Esophagus muscularis mucosa (tissue), 4 donors: ENCODE measurements at places on chromosomes 2 and 18.
A peak's percentile ranks its signal among the peaks of the same experiment; 100 is the strongest.

DNA sequence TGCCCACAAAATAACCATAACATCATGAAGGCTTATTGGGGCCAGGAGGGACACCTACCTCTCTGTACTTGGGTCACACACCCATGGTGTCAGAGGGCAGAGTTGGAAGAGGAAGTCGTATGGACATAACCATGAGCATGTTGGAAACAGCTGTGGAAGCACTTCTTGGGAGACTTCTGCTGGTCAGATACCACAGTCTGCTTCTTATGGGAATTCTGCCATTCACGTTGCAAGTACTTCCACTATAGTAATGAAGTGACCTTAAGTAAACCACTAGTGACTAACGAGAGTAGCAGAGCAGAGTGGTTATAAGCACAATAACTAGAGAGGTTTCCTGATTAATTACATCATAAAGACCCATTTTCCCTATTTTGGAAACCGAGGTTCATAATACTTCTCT is 61.1 kb upstream of the TFPI start:
- DNase-seq = no peak
- H3K27ac ChIP-seq = no peak overlapping the region
- H3K4me3 ChIP-seq = no peak overlapping the region
- no peaks in the 10 kb centered on the region for H3K27me3 ChIP-seq

DNA sequence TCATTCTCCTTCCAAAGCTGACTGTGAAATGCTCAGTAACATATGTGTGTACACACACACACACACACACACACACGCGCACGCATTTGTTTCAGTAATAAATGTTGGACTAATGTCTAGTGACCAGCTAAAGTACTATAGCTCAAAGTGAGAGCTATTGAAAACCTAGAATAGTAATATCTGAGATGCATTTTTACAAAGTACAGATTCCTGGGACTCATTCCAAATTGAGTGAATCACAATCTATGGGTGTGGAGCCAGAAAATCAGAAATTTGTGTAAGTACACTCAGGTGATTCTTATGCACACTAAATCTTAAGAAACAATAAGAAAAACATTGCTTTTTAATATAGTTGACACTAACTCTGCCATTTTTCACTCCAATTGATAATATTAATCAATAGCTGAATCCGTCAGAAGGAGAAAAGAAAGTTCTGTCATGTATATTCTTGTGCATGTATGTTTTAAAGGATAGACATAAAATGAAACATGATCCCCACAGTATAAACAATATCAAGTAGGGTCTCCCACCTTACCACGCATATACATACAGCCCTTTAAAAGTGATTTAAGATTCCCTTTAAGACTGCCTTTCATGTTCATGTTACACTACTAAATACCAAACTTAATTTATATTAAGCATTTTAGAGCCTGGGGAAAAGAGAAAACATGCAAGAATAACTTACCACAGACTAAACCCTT is 123.5 kb downstream of the ATAD2B start:
- H3K27me3 ChIP-seq = no peaks in the 10 kb centered on the region
- H3K4me3 ChIP-seq = no peak overlapping the region

- no peaks in the 10 kb centered on the region for H3K27me3 ChIP-seq
- no peak for DNase-seq
- H3K4me3 ChIP-seq = no peak overlapping the region
- no peaks in the 10 kb centered on the region for H3K36me3 ChIP-seq
- H3K27ac ChIP-seq = no peak overlapping the region
Measured at GRCh38 chr2:33377048-33377447, 99.4 kb upstream of the RASGRP3 start.

- H3K4me3 ChIP-seq = no peak overlapping the region
- H3K27me3 ChIP-seq = no peaks in the 10 kb centered on the region
- peak overlapping the region; percentile 48 for H3K27ac ChIP-seq
- DNase-seq = no peak
Measured at GRCh38 chr2:96824079-96824870, 8.2 kb downstream of the CNNM3 start.

GRCh38 chr2:28293416-28293815 is 99.2 kb upstream of the FOSL2 start:
- no peaks in the 10 kb centered on the region for H3K36me3 ChIP-seq
- no peak overlapping the region for H3K27ac ChIP-seq
- no peak overlapping the region for H3K4me3 ChIP-seq
- H3K27me3 ChIP-seq = no peaks in the 10 kb centered on the region
- DNase-seq = no peak

DNA sequence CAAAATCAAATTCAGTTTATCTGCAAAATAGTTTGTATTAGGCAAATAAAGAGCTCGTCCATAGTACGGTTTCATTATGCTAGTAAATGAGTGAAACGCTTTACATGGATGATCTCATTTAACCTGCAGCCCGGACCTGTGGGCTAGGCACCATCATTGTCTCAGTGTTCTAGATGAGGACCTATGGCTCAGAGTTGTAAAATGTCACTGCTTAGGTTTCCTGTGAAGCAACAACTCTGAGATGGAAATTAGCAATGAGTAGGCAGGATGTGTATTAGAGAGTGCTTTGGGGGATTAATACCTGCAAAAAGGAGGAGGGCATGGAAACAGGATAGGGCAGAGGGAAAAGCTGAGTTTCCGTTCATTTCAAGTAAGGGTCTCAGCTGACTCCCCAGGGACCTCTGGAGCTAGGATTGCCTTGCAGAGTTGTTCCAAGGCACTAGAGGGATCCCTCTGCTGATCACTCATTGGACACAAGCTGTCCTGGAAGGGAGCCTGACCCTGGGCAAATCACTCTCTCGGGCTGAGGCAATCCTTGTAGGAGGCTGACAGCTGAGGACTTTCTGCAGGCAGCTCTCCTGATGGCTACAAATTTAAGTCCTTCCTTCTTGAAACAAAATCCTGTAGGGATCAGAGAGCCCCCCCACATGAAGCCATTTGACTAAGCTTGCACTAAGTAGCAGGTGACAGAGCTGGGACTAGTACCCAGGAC is 58.8 kb upstream of the SIX2 start:
- H3K36me3 ChIP-seq = no peaks in the 10 kb centered on the region
- H3K27me3 ChIP-seq = no peaks in the 10 kb centered on the region
- no peaks in the 10 kb centered on the region for H3K4me1 ChIP-seq
- no peak overlapping the region for H3K27ac ChIP-seq
- DNase-seq = no peak
